Sigmoid colon (tissue), 7 donors: ENCODE measurements at places on chromosomes 1 and 21. TPM values are rescaled to one million over a fixed set of nuclear protein-coding genes. Genes with fewer than 3 reads are reported as not detected.
A peak's percentile ranks its signal among the peaks of the same experiment; 100 is the strongest.

- H3K4me3 ChIP-seq = no peak overlapping the region
- no peak overlapping the region for H3K27ac ChIP-seq
- peak; percentile 68 for DNase-seq
- no peaks in the 10 kb centered on the region for H3K27me3 ChIP-seq
- H3K36me3 ChIP-seq = no peaks in the 10 kb centered on the region
- peaks cover 14% of the 10 kb centered on the region for H3K4me1 ChIP-seq
Measured at GRCh38 chr1:224736619-224737352, 120.7 kb downstream of the CNIH3 start.

GRCh38 chr1:58784758-58785441, 1.1 kb upstream of the JUN start:
- peak; percentile 96 for DNase-seq
- peak overlapping the region; percentile 79 for H3K4me3 ChIP-seq
- no peaks in the 10 kb centered on the region for H3K27me3 ChIP-seq
- H3K36me3 ChIP-seq = no peaks in the 10 kb centered on the region

The PLPPR4 gene
- total RNA-seq = 0.49 TPM

DNA sequence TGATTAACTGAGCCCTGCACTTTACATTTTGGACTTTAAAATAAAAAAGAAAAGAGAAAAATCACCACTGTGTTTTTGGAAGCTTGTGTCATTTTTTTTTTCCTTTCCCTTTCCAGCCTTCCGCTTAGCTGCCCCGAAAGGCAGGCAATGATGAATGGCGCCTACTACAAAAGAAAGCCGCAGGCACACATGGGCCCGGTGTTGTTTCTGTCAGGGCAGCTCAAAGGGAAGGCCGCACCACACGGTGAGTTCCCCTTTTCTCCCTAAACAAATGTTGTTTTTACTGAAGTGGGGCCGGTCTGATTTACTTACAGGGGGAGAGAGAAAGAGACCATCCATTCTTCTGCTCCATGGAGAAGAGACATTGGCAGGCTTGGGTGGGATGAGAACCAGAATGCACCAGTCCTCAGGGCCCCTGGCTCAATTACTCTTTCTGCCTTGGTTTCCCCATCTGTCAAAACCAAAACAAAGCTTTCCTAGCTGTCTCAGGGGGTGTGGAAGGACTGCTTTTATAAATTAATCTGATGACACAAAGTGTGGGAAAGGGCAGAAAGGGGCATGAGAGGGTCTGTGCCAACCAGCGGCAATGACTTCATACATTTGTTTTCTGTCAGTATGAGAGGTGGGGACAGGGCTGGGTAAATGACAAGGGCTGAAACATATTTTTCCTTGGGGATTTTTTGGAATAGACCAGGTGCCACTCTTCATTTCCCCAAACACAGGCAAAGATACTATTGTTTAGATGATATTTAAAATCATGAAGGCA, 91.4 kb upstream of the PLXNA2 start:
- no peaks in the 10 kb centered on the region for H3K36me3 ChIP-seq
- no peaks in the 10 kb centered on the region for H3K27me3 ChIP-seq
- no peak for DNase-seq
- H3K27ac ChIP-seq = no peak overlapping the region
- H3K4me1 ChIP-seq = no peaks in the 10 kb centered on the region

The NFASC gene
- total RNA-seq = 20.7 TPM

DNA sequence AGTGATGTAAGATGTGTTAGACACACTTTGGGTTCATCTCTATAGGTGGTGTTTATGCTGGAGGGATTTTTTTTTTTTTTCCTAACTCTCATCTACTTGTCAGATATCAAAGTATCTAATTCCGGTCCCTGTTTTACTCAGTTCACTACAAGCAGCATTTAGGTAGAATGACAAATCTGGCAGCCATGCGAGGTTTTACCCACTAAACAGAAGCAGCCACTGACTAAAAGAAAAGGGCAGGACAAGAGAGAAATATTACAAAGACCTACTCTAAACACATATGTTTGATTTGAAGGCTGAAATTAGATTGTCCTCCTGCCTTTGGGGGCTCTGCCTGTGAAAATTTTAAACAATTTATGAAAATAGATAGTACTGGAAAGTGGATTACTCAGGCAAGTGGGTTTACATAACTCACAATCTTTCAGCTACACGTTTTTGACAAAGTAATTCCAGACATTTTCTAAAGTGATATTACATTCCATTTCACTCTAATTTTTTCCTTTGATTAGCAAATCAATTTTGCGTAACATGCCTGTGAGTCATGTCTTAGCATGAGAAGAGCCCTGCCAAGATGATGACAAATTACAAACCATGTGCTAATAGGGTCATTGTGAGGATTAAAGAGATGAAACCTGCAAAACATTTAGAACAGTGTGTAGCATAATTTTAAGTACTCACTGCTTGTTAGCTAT, 172.6 kb downstream of the PLA2G4A start:
- peaks cover 10% of the 10 kb centered on the region for H3K4me1 ChIP-seq
- H3K27me3 ChIP-seq = no peaks in the 10 kb centered on the region
- no peaks in the 10 kb centered on the region for H3K36me3 ChIP-seq
- H3K27ac ChIP-seq = no peak overlapping the region
- DNase-seq = no peak
- H3K4me3 ChIP-seq = no peak overlapping the region

The RAVER2 gene
- total RNA-seq = 12.7 TPM

The PDPN gene
- total RNA-seq = 5.6 TPM

The KIAA1614 gene
- 14.8 TPM for total RNA-seq

DNA sequence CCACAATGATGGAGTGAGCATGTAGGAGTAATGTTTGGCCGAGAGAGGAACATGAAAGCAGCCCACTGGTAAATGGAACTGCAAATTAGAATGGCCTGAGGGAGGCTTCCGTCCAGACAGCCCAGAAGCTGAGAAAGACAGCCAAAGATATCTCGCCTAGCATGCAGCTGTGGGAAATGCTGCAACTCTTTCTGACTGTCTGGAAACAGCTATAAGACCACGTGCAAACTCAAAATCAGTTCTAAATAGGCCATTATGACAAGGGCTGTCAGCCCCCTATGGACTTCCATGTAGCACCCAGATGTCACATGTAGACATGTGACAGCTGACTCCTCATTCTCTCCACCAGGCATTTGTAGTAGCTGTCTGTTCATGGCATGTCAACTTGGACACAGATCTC, 62.9 kb upstream of the ATP1A1 start:
- DNase-seq = no peak
- H3K4me1 ChIP-seq = no peaks in the 10 kb centered on the region
- no peaks in the 10 kb centered on the region for H3K36me3 ChIP-seq
- H3K27ac ChIP-seq = no peak overlapping the region
